ENCODE measurements at places on chromosomes 3 and 15.

- DNase-seq = peak; percentile 68
Measured at GRCh38 chr3:120129718-120130513, 35.7 kb upstream of the GSK3B start.

DNA sequence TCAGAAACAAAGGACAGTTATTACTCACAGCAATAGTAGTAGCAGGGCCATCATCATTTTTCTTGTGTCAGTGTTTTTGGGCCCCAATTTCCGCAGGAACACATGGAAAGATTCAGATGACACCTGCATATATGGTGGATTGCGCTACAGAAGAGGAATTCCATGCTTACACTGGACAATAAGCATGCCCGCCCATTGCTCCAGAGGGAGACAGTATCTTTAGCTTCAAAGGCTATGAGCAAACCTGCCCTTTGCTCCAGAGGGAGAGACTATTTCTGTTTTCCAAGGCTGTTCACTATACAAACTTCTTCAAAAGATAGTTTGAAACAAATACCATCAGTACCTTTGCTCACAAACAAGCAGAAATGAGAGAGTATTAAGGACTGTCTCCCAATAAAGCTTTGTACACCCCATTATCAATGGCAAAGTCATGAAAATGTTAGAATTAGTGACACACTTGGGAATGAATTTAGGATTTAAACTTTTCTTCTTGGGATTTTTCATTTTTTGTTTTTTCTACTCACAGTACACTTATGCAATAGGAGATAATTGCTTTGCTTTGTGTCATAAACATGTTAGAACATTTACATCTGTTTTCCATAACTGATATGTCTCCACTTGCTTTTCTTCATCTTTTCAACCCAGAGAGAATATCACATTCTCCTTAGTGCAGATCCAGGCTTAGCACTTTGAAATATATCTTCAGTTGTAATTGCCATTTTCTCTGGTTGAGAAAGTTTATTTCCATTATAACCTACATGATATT is 564.5 kb upstream of the ZNF717 start:
- no peak for DNase-seq

GRCh38 chr15:86892774-86893449 is 813.2 kb downstream of the AGBL1 start:
- DNase-seq = peak; percentile 5

DNA sequence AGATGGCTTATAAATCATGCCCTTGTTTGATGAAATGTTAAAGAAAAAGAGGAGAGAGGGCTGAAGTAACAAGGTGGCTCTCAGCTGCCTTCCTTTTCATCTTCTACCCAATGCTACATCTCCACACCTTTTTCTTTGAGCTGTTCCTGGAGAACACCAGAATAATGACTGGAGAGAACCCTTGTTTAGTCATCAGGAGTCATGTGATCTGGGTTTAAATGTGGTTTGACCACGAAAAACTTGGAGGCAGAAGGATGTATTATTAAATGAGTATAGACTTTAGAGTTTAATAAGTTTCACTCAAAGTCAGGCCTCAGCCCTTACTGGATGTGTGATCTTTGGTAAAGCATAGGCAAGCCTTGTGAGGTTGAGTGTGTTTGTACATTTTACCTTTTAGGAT is 230.3 kb upstream of the TBL1XR1 start:
- no peak for DNase-seq

DNA sequence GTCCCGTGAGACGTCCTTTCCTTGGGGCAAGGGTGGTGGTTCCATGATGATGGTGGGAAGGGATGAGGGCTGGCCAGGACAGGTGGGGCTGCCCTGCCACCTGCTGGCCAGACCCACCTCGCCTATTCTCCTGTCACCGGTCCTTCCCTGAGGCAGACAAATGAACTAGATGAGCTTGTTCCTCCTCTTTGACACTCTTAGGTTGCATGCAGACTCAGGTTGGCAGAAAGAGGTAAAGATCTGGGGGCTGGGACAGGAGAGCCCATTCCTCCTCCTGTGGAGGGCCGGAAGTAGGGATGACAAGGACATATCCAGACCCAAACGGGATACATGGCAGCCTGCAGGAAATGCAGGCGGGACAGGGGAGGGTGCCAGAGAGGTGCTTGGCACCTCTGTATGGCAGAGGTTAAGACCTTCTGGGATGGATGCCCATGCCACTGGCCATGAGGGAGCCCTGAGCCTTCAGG is 38.6 kb downstream of the ACSBG1 start:
- DNase-seq = peak; percentile 24

GRCh38 chr3:67109651-67110204 is 111.6 kb downstream of the KBTBD8 start:
- DNase-seq = peak; percentile 31

DNA sequence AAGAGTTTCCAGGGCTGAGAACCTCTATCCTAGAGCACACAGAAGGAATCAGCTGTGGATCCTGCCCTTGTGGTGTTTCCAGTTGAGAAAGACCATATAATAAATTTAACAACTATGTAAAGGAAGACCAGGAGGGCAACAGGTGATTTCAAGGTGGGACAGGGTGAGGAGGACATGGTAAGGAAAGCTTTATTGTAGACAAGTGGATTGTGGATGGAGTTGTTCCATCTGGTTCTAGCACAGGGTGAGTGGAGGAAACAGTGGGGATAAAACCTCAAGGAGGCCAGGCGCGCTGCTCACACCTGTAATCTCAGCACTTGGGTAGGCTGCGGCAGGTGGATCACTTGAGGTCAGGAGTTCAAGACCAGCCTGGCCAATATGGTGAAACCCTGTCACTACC is 17.1 kb downstream of the SIAH2 start:
- DNase-seq = no peak

- DNase-seq = no peak
Measured at GRCh38 chr3:132255041-132255745, 62.0 kb upstream of the ACP3 start.

DNA sequence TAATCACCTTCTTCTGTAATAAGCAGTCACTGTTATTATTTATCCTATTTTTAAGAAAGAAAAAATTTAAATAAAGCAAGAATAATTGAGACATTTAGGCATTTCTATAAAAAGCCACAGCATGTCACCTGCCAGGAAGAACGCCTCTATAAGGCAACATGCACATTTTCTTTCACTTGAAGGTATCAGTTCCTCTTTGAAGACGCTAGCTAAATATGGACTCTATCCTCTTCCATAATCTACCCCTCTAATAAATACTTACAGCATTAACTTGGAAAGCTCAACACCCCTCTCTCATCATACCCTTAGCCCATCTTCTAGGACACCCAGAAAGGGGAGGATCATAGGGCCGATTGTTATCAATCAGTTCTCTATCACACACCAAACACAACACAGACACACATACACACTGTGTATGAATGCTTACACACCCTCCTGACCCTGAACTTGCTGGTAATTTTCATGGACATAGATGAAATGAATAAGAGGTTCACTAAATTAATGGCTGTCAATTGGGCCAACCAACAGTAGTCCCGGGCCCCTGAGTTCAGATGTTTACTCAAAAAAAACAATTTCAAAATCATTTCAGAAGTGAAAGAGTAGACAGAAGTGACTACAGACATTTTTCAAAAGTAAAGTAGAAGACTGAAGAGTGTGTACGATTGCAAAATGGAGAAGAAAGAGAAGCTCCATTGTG is 102.5 kb downstream of the ZMAT3 start:
- no peak for DNase-seq

- no peak for DNase-seq
Measured at GRCh38 chr3:72272356-72272755, 487.4 kb upstream of the PROK2 start.
